ENCODE measurements at places on chromosomes 16 and 17.

GRCh38 chr16:11528053-11528452 lies 58.7 kb downstream of the LITAF start:
- DNase-seq: no peak

- DNase-seq: no peak
Observed at GRCh38 chr17:81740395-81740961, 28.4 kb downstream of the SLC25A10 start.

DNA sequence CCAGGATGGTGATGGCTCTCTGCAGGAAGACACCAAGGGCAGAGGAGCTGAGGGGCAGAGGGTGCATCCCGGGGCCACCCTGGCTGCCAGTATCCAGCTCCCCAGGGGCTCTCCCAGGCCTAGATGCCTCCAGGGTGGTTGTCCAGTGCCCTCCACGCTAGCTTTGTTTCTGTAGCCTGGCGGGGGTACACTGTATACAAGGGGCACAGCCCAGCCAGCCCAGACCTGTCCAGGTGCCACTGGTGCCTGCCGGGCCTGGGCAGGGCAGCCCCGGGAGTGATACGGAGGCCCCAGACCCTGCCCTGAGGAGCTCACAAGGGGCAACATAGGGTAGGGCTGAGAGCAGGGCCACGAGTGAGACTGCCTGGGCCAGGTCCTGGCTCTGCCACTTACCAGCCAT lies 14.6 kb upstream of the TRPV3 start:
- no peak for DNase-seq

DNA sequence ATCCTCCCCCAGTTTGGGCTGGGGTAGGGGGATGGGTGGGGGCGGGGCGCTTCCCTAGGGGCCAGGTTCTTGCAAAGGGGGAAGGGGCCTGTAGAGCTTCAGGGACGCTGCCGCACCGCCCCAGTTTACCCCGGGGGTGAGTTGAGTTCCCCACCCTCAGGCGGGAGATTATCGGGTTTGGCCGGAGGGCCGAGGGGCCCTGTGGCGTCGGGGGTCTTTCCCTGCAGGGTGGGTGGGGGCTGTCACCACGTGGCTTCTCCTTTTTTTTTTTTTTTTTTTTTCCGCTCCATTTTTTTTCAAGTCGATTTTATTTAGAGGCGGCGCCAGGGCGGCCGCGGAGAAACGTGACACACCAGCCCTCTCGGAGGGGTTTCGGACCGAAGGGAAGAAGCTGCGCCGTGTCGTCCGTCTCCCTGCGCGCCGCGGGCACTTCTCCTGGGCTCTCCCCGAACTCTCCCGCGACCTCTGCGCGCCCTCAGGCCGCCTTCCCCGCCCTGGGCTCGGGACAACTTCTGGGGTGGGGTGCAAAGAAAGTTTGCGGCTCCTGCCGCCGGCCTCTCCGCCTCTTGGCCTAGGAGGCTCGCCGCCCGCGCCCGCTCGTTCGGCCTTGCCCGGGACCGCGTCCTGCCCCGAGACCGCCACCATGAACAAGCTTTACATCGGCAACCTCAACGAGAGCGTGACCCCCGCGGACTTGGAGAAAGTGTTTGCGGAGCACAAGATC lies at the start of gene IGF2BP1:
Gene IGF2BP1, plus strand, starts transcription at position 283 of the 724 bp plus-strand sequence. Its CDS starts 361 bp downstream, at position 644.
- peak; percentile 10 for DNase-seq

DNA sequence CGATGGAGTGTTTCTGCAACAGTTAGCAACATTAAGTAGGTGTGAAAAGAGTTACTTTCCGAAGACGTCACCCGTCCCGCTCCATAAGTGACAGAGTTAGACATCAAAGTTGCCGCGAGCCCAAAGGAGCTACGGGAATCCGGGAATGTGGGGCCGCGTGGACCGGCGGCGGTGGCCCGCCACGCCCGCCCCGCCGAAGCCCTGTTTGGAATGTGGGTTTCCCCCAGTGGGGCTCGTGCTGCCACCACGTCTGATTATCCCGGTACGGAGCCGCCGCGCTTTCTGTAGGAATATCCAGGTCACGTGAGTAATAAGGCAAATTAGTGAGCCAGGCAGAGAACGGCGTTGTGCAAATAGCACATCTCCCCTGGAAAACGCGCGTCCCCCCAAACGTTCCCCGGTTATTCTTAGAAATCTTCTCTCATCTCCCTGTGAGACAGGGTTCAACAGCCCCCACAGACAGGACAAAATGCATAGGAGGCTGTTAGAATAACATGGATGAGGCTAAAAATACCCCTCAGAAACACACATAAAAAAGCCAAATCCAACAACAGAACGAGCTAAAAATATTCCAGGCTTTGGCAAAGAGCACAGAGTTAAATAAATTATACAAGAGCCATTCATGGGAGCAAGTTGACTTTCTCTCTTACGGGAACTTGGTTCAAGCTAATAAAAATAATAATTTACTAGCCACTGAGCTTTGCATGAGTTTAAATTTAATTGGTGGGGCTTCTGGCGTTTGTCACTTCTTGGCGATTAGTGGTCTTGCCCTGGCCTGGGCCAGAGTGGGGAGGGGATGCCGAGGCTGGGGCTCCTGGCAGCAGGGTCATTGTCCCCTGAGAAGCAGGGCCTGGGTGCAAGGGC lies 8.6 kb downstream of the BAHCC1 start:
- DNase-seq: no peak

DNA sequence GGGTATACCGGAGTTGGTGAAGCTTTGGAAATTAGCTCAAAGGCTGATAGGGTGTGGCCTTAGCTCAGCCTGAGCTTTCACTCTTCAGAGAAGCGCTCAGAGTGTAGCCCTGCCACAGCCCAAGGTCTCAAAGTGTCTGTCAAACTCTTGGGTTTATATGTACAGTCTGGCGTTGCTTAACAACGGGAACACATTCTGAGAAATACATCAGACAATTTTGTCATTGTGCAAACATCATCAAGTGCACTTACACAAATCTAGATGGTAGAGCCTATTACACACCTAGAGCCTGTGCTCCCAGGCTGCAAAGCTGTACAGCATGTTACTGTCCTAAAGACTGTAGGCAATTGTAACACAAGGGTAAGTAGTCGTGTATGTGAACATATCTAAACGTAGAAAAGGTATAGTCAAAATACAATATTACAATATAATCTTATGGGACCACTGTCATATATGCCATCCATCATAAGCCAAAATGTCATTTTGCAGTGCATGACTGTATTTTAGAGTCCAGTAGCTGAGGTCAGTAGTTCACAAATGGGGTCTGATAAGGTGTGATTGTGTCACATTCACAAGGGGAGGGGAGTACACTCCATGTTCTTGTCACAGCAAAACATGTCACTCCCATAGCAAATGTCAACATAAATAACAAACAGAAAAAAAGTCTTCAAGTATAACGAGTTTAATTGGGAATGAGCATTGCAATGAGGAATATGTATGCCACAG lies 20.6 kb downstream of the CHAD start:
- no peak for DNase-seq

DNA sequence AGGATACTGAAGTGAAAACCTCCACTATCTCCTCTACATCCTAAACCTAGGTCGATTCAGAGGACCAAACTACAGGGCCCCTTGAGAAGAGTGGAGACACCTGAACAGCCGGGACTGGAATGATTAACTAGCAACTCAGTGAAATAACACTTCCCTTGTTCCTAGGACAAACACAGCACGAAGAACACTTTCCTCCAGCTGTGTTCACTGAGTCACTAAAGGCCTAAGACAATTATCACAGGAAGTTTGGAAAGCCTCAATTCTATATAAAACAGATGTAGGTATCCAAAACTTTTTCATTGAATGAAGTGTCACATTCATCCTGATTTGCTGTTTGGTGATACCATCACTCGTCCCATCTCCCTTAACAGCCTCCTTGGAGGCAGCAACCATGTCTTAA lies 15.5 kb upstream of the CUEDC1 start:
- no peak for DNase-seq

GRCh38 chr16:23486480-23486879 lies 23.8 kb downstream of the GGA2 start:
- no peak for DNase-seq

DNA sequence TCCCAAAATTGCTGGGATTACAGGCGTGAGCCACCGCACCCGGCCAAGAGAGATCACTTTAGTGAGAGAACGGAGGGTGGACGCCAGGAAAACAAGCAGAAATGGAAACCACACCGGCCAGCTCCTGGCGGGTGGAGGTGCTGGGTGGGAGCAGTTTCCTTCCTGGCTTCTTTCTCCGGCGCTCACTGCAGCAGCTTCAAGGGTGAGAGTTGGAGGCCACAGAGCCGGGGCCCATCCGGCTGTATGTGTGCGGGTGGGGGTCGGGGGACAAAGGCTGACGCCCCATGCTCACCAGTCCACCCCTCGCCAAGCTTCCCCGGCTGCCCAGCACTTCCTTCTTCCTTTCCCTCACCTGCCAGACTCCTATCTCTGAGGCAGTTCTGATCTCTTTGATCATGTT lies 13.5 kb upstream of the BHLHA9 start:
- DNase-seq: no peak

- DNase-seq: no peak
Observed at GRCh38 chr17:34570506-34570905, 8.9 kb upstream of the TMEM132E start.

- peak; percentile 73 for DNase-seq
Observed at GRCh38 chr16:4319454-4320421, 3.9 kb downstream of the GLIS2 start.

All from CD4-positive, alpha-beta T cell treated with Interleukin-17A for 1 hour (primary cell).